ENCODE measurements at places on chromosomes 7 and 10.

DNA sequence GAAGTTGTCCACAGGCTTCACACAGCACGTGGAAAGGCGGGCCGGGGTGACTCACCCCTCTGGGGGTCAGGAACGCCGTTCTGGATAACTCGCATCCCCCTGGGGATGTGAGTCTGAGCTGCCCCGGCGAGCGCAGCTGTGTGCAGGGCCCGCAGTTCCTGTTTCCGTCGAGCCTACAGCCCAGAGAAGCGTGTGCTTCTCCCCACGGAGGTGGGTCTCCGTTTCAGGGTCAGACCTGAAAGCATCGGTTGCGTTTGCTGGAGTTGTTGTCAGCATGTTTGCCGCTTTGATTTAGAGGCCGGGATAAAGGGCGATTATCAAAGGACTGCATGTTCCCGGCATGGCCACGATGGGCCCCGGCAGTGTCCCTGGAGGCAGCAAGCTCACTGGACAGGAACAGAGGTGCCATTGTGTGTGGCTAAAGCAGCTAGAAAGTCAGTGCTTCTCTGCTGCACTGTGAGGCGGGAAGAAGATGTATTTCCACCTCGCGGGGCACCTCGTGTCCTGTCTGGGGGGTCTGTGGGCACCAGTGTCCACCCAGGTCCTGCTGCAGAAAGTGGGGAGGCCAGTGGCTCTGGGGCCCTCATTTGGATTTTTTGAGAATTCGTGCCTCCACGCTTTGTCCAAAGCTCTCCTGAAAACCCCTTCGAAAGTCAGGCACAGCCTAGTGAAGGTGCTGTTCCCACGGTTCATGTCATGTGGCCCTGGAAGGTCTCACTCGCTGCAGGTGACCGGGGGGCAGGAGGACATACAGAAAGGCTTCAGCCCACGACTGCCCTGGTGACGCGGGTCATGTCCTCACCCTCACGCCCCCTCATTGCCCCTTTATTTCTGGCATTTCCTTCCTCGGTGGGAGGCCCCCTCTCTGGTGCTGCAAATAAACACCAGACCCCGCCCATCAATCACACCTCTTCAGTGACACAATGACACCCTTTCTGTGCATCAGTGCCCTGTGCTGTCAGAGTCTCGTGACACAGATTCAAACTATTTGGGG lies 27.4 kb upstream of the GDI2 start:
- DNase-seq: peak; percentile 40

- no peak for DNase-seq
Observed at GRCh38 chr7:79810916-79811315, 323.7 kb upstream of the GNAI1 start.

GRCh38 chr7:140656548-140657515 lies 15.9 kb upstream of the ADCK2 start:
- peak; percentile 46 for DNase-seq

DNA sequence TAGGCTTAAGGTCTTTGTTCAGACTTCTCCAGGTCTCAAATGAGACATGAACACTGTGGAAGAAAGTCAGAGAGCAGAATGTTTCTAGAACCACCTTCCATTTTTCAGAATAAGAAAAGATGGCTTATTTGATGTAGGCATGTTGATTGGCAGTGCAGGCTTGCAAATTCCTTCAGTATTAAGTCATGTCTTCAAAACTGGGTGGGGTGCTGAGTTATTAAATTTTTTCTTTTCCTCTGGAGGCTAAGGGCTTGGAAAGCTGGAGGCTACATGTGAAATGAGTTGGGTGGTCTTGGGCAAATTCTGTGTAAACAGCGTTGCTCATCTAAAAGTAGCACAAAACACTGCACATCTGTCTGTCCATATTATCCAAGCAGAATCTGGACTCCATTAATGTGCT lies 62.8 kb downstream of the PRTFDC1 start:
- DNase-seq: no peak

Data from stimulated activated naive CD8-positive, alpha-beta T cell treated with anti-CD3 and anti-CD28 coated beads, Interleukin-15, Interleukin-2, amounts not matched to agents 100 U/mL and 50 U/mL, for 24 hours (primary cell).